ENCODE measurements at places on chromosomes 16 and 17.
A peak's percentile ranks its signal among the peaks of the same experiment; 100 is the strongest.

DNA sequence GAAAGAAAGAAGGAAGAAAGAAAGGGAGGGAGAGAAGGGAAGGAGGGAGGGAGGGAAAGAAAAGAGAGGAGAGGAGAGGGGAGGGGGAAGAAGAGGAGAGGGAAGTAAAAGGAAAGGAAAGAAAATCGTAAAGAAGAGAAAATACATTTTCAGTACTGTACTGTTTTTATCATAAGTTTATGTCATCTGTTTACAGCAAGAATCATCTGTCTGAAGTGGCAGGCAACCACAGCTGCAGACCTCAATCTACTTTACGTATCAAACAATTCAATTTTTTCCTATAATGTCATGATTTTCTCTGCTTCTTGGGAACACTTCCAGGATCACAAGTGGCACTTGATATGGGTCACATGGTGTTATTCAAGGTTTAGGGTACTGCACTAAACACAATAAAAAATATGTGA is 58.3 kb downstream of the USP32 start:
- DNase-seq: no peak

DNA sequence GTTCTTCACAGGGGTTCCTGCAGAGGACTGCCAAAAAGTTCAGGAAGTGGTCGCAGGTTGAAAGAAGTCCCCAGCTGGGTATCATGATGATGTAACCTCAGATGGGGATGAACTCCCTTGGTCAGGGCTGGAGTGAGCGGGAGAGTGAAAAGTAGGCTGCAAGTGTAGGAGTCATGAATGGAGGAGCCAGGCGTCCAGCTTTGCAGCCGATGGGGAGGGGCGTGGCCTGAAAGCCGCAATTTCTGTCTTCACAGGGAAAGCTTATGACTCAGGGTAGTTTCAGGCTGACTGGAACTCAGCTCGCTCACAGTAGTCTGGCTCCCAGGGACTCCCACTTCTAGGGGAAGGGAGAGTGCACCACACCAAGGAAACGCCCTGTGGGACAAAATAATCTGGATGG is 70.0 kb upstream of the HS3ST3A1 start:
- DNase-seq: no peak

GRCh38 chr16:15907863-15908478 is 19.6 kb upstream of the CEP20 start:
- DNase-seq: no peak

DNA sequence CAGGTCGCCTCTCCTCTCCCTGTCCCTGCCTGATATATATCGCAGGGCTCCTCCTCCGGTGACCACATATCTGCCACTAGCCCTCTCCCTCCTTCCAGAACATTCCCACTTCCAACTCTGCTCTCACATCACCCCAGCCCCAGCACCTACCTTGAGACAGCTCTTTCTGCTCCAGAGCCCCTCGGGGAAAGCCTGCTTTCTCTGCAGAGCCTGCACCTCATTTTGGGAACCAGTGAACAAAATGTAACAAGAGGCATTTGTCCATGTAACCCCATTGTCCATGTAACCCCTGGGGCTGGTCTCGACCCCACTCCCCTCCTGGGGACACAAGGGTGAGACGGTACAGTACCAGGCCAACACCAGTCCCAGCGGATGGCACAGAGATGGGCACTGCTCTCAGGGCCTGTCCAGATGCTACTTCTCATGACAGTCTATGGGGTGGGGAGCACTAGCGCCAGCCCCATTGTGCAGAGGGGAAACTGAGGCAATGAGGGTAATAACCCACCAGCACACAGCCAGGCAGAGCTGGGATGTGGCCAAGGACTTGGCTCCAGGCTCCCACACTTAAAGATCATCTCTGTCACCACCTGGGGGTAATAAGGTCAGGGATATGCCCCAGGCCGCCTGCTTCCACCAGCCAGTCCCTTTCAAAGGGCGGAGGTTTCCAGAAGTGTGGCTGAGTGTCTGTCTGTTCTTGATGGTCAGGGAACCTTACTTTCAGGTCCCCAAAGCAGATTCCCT is 42.9 kb downstream of the TBC1D16 start:
- no peak for DNase-seq

- DNase-seq: no peak
Observed at GRCh38 chr16:24918641-24919040, 72.9 kb downstream of the SLC5A11 start.

GRCh38 chr16:50846511-50846910 is 104.6 kb downstream of the CYLD start:
- no peak for DNase-seq

- peak; percentile 43 for DNase-seq
Observed at GRCh38 chr16:82655072-82655714, 28.4 kb downstream of the CDH13 start.

DNA sequence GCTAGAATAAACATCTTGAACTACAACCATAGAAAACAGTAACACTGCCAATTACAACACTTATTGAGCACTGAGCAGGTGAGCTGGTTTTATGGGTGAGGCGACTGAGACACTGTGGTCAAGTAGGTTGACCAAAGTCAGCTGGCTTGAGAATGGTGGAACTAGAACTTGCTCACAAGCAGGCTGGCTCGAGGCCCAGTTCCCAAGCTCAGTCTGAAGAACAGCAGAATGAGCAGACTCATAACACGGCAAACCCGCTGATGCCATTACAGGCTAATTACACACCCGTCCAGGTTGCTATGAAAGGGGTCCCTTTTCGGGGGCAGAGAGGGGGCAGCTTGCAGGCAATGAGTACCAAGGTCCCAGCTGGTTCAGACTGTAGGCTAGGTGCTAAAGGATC is 6.5 kb downstream of the ZZEF1 start:
- DNase-seq: no peak

- DNase-seq: no peak
Observed at GRCh38 chr17:81304196-81305015, 9.3 kb upstream of the SLC38A10 start.

- no peak for DNase-seq
Observed at GRCh38 chr16:78034530-78034929, 12.2 kb downstream of the CLEC3A start.

DNA sequence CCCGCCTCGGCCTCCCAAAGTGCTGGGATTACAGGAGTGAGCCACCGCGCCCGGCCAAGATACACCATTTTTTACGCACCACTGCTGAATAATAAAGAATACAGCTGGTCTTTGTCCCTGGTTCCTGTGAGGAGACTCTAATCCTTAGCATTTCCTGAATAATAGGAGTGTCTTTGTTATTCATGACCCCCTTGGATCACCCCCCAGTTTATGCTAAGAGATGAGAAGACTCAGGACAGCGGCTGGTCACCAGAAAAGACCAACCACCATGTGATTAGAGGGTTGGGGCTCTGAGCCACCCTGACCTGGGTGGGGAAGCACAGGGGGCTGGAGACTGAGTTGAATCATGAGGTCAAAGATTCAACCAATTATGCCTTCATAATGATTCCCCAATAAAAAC is 17.3 kb downstream of the PHLPP2 start:
- DNase-seq: no peak
